ENCODE measurements at places on chromosomes 4 and X.

DNA sequence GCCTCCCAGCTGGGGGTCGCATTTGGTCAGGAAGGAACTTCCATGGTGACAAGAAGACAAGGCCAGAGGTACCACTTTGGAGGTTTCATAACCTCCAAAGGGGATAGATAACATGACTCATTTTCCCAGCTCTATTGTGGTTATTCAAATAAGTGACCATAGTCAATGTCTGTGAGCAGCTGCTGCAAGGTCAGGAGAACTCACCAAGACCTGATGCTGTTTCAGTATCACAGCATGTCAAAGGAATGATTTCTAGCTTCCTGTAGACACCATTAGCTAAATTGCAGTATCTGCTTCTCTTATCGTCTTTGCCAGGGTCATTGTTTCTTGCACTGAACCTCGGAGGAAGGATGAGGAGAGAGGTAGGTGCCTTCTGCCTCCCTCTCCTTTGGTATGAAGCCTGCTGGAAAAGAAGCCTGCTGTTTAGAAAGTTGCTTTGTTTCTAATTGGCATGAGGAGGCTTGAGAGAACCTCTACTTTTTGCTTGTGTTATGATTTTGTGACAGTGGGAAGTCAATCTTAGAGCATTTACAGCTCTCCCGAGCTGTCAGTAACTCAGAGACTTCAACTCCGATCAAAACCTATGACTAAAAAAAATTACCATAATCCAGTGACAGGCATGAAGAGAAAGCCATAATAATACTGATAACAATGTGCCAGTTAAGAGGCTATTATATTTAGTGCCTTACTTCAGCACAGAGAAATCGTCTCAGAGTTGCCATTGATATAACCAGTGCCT lies 38.0 kb upstream of the GATB start:
- no peak for DNase-seq

GRCh38 chrX:100368167-100368566 lies 41.9 kb downstream of the PCDH19 start:
- DNase-seq: no peak

DNA sequence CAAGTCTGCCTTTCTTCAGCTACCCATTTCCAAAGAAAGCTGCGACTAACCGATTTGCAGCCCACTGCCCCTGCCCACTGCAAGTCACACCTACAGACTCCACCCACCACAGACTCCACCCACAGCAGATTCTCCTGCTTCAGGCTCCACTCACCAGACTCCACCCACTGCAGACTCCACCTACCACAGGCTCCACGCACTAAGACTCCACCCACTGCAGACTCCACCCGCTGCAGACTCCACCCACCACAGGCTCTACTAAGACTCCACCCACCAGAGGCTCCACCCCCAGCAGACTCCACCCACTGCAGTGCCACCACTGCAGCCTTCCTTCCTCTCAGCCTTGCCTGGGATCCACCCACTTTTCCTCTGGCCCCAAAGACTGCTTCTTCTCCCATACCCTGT lies 41.3 kb downstream of the ABLIM2 start:
- DNase-seq: peak; percentile 60

- no peak for DNase-seq
These were observed 13.2 kb downstream of the GALNT7 start for GRCh38 chr4:173181848-173182247.

- no peak for DNase-seq
These were observed 29.2 kb upstream of the ZNF81 start for GRCh38 chrX:47807548-47807947.

- no peak for DNase-seq
These were observed 856.0 kb upstream of the FRG1 start for GRCh38 chr4:189084671-189085070.

- DNase-seq: no peak
These were observed 207.4 kb downstream of the TMA16 start for GRCh38 chr4:163701916-163702315.

- no peak for DNase-seq
These were observed 27.9 kb downstream of the ABHD18 start for GRCh38 chr4:127993151-127993550.

Measured in stimulated activated effector memory CD8-positive, alpha-beta T cell treated with anti-CD3 and anti-CD28 coated beads, Interleukin-12 subunit alpha, Interleukin-12 subunit beta, amount 100 ng/mL, for 72 hours (primary cell).